ENCODE measurements at places on chromosomes 6 and 20.

GRCh38 chr6:46296586-46296985 is 125.8 kb upstream of the ENPP5 start:
- H3K27ac ChIP-seq, result no peak overlapping the region
- DNase-seq, result no peak
- peaks cover 2% of the 10 kb centered on the region for H3K4me1 ChIP-seq

DNA sequence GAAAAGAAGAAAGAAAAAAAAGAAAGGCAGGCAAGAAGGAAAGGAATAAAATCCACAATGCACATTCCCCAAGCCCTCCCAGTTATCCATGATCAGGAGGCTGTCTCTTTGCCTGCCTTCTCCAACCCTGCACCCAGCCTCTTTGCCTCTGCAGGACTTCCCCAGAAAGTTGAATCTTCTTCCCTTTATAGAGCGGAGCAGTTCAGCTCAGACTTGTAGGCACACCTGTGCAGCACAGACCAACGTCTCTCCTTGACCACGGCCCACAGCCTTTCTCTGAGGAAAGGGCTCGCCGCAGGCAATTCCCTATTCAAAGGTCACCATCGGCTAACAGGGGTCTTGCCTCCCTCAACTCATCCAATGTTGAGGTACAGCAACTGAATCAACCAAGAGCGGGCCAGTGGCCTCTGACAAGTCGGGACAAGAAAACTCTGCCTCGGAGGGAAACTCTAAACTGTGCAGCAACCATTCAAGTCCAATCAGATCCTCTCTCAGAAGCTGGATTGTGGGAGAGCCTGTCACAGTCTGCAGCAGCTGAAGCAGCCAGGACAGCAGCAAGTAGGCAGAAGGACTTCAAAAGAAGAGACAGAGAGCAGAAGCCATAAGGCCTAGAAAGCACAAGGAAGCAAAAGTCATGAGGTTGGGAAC is 529.2 kb upstream of the JARID2 start:
- no peak overlapping the region for H3K27ac ChIP-seq
- no peak overlapping the region for H3K4me3 ChIP-seq
- H3K4me1 ChIP-seq, result no peaks in the 10 kb centered on the region
- H3K27me3 ChIP-seq, result no peaks in the 10 kb centered on the region
- DNase-seq, result no peak

GRCh38 chr20:37670351-37670791 is 23.5 kb upstream of the CTNNBL1 start:
- H3K36me3 ChIP-seq, result no peaks in the 10 kb centered on the region
- H3K4me1 ChIP-seq, result no peaks in the 10 kb centered on the region
- no peak overlapping the region for H3K27ac ChIP-seq
- no peak overlapping the region for H3K4me3 ChIP-seq

- H3K27ac ChIP-seq, result no peak within 1 kb of the TSS
- H3K4me3 ChIP-seq, result no peak within 1 kb of the TSS
- no peak for DNase-seq
- H3K36me3 ChIP-seq, result no peaks in the 10 kb centered on the region
- no peaks in the 10 kb centered on the region for H3K27me3 ChIP-seq
Observed at GRCh38 chr6:32637219-32637880, at the start of gene HLA-DQA1. TSS of gene HLA-DQA1 (plus strand) at chr6:32637406. CDS start at chr6:32637459, 53 bp downstream.

DNA sequence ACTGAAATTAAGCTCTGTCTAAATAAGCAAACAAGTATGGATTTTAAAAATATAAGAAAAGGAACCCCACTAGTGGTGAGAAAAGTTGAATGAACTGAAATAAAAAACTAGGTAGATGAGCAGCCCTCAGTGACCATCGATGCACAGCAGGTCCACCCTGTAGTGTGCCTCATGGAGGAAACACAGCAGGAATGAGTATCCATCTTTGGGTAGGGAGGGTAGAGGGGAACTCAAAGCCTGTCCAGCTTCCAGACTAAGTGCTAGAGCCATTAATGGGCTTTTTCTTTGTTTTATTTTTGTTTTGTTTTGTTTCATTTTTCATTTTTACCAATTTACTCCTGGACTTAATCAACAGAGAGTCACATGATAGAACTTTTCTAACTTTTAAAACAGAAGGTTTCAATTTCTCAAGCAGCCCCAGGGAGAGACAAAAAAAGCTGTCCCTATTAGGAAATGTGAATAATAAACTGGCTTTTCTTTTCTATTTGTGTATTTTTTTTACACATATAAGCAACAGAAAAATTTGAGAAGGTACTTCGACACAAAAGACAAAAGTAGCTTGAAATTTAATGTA is 700.6 kb downstream of the HACE1 start:
- no peak overlapping the region for H3K4me3 ChIP-seq
- no peaks in the 10 kb centered on the region for H3K36me3 ChIP-seq

DNA sequence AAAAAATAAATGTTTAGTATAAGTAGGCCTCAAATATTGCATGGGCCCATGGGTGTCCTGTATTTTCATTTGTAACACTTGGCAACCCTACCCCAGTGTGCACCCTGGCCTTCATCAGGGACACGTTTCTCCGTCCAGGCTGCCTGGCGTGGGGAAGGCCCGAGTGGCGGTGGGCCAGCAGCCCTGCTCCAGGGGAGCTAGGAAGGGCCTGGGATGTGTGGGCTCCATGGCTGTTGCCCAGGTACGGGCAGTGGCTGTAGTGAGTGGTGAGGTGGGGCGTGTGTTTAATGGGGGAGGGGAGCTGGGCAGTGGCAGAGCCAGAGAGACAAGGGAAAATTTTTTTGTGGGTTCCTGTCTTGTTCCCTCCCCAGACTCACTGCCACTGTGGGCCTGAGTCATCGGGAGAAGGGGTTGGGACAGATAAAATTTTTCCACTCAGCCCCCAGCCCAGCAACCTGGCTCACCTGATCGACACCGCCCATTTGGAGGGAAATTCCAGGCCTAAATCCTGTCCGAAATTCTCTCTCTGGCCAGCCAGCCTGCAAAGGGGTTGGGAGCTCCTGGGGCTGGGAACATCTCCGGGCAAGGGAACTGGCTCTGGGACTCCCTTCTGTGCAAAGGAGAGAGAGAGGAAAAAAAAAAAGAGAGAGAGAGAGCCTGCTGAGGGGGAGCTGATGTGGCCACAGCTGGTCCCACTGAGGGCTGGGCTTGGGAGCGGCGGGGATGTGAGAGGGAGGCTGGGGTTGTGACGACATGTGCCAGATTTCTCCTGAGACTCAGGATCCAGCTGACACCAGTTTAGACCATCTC is 32.5 kb upstream of the VEGFA start:
- no peak overlapping the region for H3K27ac ChIP-seq
- no peaks in the 10 kb centered on the region for H3K4me1 ChIP-seq
- H3K4me3 ChIP-seq, result no peak overlapping the region
- no peaks in the 10 kb centered on the region for H3K27me3 ChIP-seq

GRCh38 chr6:36752886-36753506 is 55.4 kb downstream of the RAB44 start:
- H3K27ac ChIP-seq, result no peak overlapping the region
- H3K4me1 ChIP-seq, result no peaks in the 10 kb centered on the region
- no peaks in the 10 kb centered on the region for H3K27me3 ChIP-seq
- DNase-seq, result no peak

GRCh38 chr6:88349511-88349910 is 183.4 kb upstream of the CNR1 start:
- H3K4me3 ChIP-seq, result no peak overlapping the region
- H3K27ac ChIP-seq, result no peak overlapping the region
- H3K36me3 ChIP-seq, result no peaks in the 10 kb centered on the region
- no peaks in the 10 kb centered on the region for H3K27me3 ChIP-seq
- H3K4me1 ChIP-seq, result no peaks in the 10 kb centered on the region

- H3K27me3 ChIP-seq, result no peaks in the 10 kb centered on the region
- no peaks in the 10 kb centered on the region for H3K36me3 ChIP-seq
- no peaks in the 10 kb centered on the region for H3K4me1 ChIP-seq
- no peak overlapping the region for H3K27ac ChIP-seq
- no peak overlapping the region for H3K4me3 ChIP-seq
Observed at GRCh38 chr20:41224281-41224680, 86.9 kb downstream of the PLCG1 start.

Data from pancreas (tissue), 10 donors.